AG08395 (cell line): ENCODE measurements at places on chromosomes 5 and 9.

DNA sequence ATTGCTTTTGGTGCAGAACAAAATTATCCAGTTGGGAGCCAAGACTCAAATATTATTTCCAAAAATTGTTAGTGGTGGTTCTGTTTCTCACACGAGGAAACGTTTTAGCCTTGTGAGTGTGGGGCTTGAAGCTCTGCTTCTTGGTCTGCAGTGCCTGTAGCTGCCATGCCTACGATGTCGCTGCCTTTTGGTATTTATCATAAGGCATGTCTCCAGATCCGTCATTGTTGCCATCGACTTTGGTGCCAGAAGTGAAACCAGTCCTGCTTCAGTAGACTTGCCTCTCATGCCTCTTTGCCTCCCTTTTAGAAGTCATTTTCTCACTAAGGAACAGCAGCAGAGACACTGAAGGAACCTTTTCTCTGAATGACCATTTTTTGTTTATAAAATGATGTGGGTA is 29.7 kb upstream of the CATSPER3 start:
- no peak for DNase-seq

GRCh38 chr5:28766565-28767158 is 1728.3 kb upstream of the CDH9 start:
- no peak for DNase-seq

GRCh38 chr9:101275769-101276250 is 109.0 kb downstream of the BAAT start:
- no peak for DNase-seq

- DNase-seq, result no peak
These were observed 394.9 kb downstream of the MED10 start for GRCh38 chr5:5983261-5983980.

GRCh38 chr5:82512025-82512424 is 233.9 kb upstream of the RPS23 start:
- no peak for DNase-seq

GRCh38 chr5:81165493-81166119 is 67.5 kb upstream of the CKMT2 start:
- peak; percentile 62 for DNase-seq

GRCh38 chr5:73327908-73328455 is 120.6 kb downstream of the FOXD1 start:
- peak; percentile 51 for DNase-seq

DNA sequence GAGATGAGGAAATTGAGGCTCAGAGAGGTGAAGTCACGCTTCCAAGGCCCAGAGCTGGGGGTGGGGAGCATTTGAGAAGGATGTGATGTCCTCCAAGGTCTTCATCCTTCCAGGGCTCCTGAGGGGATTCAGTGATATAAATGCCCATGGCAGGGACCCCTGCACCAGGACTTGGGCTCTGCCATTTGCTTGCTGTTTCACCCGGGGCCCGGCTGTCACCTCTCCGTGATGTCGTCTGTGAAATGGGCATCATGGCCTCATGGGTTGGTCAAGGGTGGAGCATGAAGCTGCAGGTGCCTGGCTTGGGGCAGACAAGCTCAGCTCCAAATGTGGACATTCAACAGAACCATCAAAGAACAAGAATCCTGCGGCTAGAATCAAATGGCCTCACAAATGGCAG is 253.1 kb downstream of the PBX3 start:
- DNase-seq, result no peak

DNA sequence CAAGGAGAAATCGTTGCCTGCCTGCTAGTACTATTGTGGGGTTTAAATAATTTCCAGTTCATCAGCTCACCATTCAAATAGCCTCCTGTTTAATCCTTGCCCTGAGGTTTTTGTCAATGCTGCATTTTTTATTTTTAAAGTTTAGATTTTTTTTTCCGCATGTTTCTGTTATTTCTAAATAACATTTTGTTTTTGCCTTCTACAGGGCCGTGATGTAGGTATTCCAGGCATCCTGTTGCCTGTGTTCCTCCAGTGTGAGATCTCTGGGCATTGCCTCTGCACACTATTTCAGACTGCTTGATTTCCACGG is 124.3 kb downstream of the HSD17B3 start:
- DNase-seq, result no peak

DNA sequence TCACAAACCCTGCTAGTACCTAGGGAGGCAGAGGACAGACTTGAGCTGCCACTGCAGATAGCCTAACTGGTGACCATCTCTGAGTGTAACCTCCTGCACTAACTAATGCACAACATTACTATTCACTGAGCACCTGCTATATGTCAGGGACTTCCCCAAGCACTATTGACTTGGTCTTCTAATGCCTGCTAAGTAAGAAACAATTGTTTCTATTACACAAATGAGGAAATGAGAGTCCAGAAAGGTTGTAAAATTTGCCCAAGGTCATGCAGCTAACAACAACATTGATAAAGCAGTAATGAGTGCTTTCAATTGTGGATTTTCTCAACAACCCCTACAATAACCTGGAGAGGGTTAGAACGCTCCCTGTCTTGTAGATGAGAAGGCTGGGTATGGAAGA is 183.7 kb downstream of the ZNF462 start:
- DNase-seq, result no peak

DNA sequence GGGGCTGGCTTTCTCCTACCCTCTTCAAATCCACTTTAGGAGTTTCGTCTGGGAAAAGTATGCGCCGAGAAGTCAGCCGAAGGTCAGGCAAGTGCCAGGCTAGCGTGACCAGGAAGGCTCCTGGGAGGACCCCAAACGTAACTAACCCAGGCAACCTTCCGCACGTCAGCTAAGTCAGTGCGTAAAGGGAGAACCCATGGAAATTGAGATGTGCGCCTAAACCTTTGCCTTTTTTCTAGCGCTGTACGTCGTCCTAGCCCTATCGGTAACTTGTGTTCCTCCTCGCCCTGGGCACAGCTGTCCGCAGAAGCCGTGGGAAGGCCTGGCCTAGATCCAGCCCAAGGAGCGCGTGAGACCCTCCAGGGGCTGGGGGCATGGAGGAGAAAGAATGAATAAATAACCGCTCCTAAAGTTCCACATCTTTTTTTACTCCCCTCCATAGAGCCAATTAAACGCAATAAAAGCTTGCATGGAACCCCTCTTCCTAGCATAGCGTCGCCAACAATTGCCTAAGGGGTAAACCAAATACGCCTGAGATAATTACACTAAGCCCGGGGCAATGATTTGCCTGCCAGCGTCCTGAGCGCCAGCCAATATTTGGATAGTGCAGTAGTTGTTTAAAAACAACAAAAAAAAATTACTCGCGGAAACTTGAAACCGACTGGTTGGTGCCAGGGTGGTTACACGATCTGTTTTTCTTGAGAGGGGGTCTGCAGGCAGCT is 4.0 kb upstream of the FOXB2 start:
- DNase-seq, result no peak

- DNase-seq, result peak; percentile 53
These were observed 218.2 kb downstream of the MAST4 start for GRCh38 chr5:66814146-66814991.

GRCh38 chr5:112560371-112560770 is 141.3 kb upstream of the EPB41L4A start:
- no peak for DNase-seq

DNA sequence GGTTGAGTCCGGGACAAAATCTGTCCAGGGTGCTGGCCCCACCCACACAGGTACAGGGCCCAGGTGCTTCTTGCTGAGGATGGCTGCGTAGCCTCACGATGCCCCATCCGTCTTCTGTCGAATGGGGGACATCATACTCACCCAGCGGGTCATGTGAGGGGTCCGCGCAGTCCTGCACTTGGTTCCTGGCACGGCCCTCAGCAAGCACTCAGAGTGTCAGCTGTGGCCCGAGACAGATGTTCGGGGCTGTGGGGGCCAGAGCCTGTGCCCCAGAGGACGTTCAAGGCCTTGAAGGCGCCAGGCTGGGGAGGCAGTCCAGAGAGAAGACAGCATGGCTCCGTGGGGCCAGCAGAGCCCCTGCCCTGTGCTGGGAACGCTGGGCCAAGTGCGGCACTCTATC is 27.8 kb downstream of the NR5A1 start:
- no peak for DNase-seq

- DNase-seq, result no peak
These were observed 6.3 kb upstream of the CSNK1G3 start for GRCh38 chr5:123505633-123506032.

DNA sequence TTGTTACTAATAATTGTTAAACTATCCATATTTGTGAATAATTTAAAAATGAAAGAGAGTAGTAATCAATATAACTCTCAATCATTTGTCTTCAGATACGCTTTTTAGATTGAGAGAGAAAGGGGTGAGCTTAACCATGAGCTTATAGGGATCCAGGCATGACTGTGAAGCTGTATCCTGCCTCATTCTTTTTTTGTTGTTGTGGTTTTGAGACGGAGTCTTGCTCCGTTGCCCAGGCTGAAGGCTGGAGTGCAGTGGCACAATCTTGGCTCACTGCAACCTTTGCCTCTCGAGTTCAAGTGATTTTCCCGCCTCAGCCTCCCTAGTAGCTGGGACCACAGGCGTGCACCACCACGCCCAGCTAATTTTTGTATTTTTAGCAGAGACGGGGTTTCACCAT is 44.0 kb downstream of the NIPAL4 start:
- no peak for DNase-seq

DNA sequence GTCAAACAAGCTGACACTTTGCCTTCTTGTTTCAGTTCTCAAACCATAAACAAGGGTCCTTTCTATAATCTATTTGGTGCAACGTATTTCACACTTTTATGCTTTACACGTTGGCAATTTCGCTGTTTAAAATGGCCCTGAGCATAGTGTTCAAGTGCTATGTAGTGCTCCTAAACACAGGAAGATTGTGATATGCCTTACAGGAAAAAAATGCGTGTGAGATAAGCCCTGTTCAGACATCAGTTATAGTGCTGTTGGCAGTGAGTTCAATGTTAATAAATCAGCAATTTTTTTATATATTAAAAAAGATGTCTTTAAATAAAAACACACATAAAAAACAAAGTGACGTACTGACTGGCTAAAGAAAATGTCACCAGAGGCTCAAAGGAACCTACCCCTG is 23.9 kb downstream of the CLINT1 start:
- no peak for DNase-seq

- no peak for DNase-seq
These were observed 114.7 kb downstream of the ARL15 start for GRCh38 chr5:54195701-54196100.

- no peak for DNase-seq
These were observed 90.1 kb downstream of the CDC42SE2 start for GRCh38 chr5:131353991-131354390.

DNA sequence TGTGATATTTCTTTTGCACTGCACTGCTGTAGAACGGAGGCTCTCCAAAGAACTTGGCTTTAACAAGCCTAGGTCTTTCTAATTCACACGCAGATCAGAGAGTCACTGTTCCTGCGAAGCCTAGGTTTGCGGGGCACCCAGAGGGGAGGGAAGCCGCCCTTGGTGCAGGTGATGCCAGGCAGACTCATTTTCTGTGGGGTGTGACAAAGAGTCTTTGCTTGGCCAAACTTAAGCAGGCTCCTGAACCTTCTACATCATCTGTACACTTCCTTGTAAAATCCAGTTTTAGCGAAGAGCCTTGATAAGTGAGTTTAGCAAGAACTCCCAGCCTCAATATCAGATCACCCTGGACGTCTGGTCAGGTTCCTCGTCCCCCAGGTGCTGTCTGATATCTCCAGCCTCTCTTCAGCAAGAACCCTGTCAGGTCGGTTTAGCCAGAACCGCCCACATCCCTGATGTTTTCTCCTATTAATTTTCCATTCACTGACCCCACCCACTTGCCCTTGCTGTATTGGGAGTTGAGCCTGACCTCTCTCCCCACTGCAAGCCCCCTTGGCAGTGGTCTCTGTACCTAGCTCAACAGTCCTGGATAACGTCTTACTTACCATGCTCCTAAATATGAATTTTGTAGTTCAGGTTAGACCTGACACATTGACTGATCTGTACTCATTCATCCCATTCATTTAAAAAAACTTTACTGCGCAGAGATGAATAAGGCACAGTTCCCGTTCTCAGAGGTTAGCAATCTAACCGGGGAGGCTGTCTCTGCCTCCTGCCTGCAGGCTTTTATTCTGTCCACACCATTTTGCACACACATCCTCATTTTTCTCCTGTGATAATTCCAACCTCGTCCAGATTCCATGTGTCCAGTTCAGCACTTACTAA is 880 bp upstream of the UBAC1 start:
- DNase-seq, result no peak

GRCh38 chr9:126965541-126966428 is 51.2 kb downstream of the RALGPS1 start:
- peak; percentile 75 for DNase-seq

GRCh38 chr5:42759456-42759855 is 2.8 kb downstream of the CCDC152 start:
- no peak for DNase-seq

- no peak for DNase-seq
These were observed 180.6 kb downstream of the ADAMTS12 start for GRCh38 chr5:33711094-33711679.

- no peak for DNase-seq
These were observed 48.2 kb downstream of the RASGEF1C start for GRCh38 chr5:180160789-180161188.

GRCh38 chr5:8332666-8333445 is 463.9 kb downstream of the MTRR start:
- no peak for DNase-seq

- no peak for DNase-seq
These were observed 28.0 kb upstream of the BNC2 start for GRCh38 chr9:16898464-16898863.

GRCh38 chr5:143251190-143251589 is 152.3 kb downstream of the NR3C1 start:
- no peak for DNase-seq

DNA sequence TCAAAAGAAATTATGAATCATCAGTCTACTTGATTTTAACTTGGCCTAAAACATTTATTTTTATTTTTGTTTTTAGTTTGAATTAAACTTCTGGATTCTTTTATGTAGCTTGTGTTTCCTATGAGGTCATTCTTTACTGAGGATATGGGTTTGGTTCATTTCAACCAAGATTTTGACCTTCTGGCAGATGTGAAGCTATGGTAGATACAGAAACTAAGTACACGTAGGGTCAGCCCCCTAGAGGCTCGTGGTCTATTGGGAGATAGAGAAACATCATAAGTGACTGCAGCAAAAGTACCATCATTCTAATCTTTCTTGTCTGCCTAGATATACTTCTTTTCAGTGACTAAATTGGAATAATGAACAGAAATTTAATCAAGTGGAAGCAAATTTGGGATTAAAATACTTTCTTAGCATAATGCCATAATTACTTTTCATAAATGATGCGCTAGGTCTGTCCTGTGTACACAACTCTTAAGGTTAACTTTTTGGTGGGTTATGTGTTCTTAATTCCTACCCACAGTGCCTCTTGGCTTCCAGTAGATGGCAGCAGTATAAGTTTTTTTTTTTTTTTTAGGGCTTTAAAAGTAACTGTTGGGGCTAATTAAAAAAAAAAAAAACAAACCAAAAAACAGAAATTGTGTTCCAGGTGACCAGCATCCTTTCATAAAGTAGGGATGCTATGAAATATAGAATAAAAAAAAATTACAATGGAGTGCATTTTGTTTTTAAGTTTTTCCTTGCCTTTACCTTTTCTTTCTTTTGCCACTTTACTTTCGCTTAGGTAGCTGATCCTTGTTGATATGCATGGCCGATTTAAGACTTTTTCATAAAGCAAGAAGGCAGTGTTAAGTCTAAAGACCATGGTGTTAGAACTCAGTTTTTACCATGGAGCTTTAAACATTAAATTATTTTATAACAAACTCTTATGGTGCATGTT is 49.9 kb downstream of the LRRTM2 start:
- peak; percentile 35 for DNase-seq

GRCh38 chr5:109365653-109366052 is 44.1 kb downstream of the PJA2 start:
- no peak for DNase-seq

GRCh38 chr5:11646141-11646540 is 258.1 kb downstream of the CTNND2 start:
- DNase-seq, result no peak
